Mesendoderm (in vitro differentiated cells): ENCODE measurements at places on chromosomes 7 and 10.

DNA sequence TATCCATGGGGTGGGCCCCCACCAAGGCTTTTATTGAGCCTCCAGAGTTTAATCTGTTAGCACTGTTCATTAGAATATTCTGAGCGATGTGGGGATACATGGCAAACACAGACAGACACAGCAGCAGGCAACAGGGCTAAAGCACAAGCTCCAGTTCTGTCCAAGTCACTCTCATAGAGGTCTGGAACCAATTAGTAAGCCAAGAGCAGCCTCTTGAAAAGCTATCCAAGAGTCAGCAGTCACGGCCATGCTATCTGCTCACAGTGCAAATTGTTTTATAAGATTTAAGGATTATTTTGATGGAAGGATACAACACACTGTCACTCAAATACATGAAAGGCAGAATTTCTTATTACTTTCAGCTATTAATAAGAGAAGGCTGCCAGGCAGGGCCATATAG lies 86.4 kb upstream of the DGKB start:
- DNase-seq = no peak

GRCh38 chr7:95776561-95777185 lies 4.3 kb downstream of the DYNC1I1 start:
- DNase-seq = no peak

GRCh38 chr7:100127866-100128636 lies 1.3 kb downstream of the MBLAC1 start:
- peak; percentile 51 for DNase-seq

DNA sequence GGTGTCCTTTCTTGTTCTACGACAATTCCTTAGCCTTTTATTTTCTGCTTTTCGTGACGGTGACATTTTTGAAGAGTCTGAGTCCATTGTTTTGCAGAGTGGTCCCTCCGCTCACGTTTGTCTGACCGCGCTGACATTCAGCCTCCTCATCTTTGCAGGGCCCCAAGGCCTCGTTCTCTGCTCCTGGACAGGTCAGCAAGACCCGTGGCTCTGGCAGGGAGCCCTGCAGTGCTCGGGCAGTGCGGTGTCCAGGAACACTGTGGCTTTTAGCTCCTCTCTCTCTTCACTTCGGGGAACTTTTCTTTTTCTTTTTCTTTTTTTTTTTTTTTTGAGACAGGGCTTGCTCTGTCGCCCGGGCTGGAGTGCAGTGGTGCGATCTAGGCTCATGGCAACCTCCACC lies 142.5 kb downstream of the DNAJB6 start:
- no peak for DNase-seq

DNA sequence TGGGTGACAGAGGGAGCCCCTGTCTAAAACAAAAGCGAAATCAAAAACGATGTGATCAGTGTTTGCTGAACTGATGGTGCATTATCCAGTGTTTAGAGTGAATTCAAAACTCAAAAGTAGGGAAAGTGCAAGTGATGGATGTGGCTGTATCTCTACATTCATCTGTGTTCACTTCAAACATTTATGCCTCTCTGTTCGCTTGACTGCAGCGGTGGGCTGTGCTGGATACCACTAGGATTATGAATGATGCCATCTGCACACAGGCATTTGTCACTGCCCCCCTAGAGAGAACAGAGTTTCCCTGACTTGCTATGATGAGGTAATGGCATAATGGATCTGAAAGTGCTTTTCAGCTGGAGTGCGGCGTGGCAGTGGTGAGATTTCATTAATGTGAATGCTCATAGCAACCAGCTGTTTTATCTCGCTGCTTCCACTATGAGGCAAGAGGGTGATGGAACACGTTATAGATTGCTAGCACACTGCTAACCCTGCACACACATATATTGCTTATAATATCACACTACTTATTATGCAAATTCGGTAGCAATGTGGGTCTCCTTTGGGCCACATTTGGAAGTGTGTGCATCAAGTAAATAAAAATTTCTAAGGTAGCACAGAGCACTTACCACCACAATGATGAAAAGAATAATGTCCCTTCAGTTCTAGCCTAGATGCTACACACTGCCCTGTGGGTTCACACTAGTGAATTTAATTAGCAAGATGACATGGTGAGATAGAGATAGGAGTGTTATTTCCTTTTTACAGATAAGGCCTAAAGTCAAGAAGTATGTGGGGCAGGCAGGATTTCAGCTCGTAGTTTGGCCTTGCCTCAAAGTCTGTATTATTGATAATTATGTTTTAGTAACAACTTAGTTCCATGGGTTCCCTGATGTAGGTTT lies 164.7 kb downstream of the CAMK1D start:
- DNase-seq = peak; percentile 62

GRCh38 chr7:56091591-56091990 lies 1.2 kb downstream of the PHKG1 start:
- DNase-seq = peak; percentile 7

- DNase-seq = no peak
These were observed 21.1 kb downstream of the KNDC1 start for GRCh38 chr10:133180965-133181639.

DNA sequence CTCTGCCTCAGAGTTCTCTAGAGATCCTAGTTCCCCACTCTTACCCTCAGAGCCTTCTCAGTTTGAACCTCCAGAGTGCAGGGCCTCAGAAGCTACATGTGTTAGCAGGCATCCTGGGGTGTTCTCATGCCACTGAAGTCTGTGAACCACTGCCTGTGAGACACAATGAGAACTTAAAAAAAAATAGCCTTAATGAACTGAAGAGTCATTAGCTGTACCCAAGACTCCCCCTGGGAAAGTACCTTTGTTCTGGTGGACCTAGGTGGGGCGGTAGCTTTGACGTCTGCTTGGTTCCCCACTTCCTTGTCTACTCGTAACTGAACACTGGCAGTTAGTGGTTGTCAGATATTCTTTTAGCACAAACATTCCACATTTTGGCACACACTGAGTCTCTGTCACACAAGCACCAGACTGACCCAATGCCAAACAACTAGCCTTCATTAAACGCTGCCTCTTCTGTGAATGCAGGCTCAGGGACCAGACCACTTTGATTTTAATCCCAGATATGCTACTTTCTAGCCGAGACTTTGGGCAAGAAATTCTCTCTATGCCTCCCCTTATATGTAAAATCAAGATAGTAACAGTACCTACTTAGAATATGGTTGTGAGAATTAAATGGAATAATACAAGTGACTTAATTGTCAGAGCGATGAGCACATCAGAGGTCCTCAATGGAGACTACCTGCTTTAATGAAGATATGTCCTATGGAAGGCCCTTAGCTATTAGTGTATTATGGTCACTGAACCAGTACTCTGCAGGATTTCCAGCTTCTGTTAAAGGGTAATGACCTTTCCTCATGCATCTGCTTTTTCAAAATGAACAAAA lies 75.3 kb upstream of the CC2D2B start:
- no peak for DNase-seq

DNA sequence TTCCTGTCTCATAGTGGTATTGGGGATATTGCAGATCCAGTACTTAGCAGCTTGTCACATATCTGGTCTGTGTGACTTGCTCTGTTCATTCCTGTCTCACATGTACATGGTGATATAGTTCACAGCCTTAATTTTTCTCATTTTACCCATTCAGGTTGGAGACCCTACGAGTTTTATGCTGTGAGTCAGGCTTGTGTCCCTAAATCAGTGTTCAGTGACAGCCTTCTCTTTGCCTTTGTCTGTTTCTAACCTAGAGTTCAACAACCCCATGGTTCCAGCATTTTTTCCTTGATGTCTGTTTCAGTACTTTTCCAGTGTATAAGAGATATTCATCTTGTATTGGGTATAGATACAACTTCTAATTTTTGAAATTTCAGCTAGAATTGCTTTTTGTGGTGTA lies 1016.2 kb downstream of the LRMDA start:
- no peak for DNase-seq

GRCh38 chr7:13286916-13287315 lies 599.5 kb downstream of the ARL4A start:
- DNase-seq = no peak

DNA sequence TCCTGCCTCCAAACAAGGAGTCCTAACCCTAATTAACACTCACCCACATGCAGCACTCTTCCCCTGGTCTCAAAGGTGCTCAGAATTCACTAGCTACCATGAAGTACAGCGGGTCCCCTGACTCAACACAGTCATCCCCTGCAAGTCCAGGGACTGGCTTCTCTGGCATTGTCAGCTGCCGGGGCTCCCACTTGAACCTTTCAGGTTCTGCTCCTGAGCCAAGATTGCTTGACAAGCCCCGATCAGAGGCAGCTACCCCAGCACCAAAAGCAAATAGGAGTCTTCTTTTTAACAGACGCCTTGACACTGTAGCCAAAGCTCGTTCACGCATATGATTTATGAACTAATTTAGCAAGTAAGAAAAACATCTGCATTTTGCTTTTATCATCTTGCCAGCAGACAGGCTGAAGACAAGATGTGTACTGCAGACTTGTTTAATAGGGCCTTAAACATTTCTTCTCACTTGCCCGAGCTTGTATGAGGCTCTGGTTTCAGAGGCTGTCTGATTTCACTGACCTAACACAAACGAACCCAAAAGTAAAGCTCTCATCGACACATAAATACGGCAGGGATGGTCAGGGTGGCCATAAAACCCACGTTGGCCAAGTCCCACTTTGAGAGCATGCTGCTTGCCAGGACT lies 67.6 kb upstream of the ADAM12 start:
- DNase-seq = no peak

- DNase-seq = no peak
These were observed 11.2 kb downstream of the CTBP2 start for GRCh38 chr10:125149036-125149679.

- DNase-seq = no peak
These were observed 141.2 kb downstream of the ADAM22 start for GRCh38 chr7:88075216-88075615.

GRCh38 chr10:130483691-130484467 lies 347.7 kb downstream of the GLRX3 start:
- DNase-seq = no peak

- DNase-seq = no peak
These were observed 22.6 kb upstream of the CPN1 start for GRCh38 chr10:100104300-100104699.

DNA sequence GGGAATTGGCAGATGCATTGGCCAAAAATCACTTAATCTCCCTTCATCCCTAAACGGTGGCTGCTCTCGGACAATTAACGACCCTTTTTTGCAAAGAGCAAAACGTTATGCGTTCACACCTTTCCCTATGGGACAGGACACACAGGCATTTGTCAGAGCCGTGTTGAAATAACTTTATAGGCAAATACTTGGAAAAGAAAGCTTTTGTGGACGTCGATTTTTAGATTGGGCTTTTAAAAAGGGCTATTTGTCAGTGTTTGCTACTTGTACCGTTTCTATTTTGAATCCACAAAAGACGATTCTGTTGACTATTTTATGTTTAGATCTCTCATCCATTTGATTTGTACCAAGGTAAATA lies 245.6 kb downstream of the SLC25A13 start:
- DNase-seq = no peak
